Activated T-cell treated with anti-CD3 and anti-CD28 coated beads for 1 hour (primary cell): ENCODE measurements at places on chromosomes 3 and 15.

DNA sequence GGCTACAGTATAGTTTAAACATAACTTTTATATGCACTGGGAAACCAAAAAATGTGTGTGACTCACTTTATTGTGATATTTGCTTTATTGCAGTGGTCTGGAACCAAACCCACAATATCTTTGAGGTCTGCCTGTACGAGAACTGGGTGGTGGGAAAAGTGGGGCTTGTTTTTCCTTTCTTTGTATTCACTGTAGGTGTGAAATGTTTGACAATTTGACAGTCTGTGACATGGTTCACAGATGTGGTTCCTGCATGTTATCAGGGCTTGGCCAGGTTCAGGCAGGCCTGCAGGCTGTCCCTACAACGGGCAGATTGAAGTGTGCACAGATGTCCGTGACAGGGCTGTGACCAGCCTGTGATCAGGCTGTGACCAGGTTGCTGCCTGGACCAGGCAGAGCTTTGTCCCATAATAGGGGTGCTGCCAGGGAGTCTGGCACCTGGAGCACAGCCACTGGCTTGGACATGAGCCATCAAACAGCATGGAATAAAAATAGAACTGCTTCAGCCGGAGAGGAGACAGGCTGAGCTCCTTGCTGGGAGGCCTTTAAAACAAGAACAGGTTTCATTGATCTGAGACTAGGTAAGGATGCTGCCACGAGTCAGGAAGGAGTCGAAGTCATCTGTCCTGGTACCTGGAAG lies 61.0 kb downstream of the KLF13 start:
- DNase-seq = no peak

DNA sequence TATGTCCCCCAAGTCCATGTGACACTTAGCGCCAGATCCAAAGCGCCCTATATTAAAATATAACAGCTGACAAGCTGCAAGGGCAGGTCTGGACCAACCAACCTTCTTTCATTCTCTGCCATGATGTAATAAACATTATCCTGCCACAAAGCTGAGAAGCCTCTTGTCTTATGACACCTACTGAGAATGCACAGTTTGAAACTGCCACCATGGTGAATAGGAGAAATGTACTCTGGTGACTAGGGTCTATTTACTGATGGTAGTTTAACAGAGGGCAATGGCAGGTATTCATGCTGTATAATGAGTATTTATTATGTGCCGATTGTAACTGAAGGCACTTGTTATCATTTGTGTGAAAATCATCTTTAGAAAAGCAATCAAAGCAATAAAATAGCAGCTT lies 634.0 kb downstream of the OTOL1 start:
- DNase-seq = no peak

DNA sequence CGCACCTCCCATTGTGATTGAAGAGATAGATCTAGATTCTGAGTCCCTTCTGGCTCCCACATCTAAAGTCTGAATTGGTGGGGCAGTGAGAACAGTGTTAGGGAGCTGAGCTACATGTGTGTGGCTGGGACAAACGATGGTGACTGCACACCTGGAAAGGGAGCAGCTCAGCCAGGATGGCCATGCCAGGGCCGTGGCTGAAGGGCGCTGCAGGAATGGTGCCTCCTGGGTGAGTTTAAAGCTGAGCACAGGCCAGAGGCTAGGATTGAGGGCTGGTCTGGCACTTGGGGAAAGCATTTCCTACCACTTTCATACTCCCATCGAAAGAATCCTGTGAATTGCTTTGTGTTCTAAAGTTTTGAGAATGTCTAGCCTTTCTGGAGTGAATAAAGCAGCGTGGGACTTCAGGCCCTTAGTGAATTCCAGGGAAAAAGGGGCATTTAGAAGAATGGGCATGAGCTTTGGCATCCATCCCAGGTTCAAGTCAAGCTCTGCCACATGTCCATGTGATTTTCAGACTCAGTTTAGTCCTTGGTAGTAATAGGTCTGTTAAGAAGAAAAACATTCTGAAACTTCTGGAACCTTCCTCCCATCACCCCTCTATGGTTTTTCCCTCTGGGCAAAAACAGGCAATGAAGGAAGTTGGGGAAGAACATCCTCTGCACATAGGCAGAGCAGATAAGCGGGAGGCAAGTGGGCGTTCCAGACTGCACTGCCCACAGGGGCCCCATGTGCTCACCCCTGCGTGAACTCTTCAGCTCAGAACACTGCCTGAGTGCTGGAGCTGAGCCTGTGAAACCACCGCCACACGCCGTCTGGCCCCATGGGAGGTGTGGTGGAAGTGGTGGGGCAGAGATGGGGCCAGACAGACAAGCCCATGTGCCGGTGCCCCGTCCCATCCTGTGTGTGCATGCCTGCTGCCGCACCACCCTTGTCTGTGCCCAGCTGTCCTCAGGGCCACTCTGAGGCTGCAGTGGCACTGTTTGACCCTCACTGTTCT lies 12.9 kb upstream of the CPNE9 start:
- DNase-seq = no peak

DNA sequence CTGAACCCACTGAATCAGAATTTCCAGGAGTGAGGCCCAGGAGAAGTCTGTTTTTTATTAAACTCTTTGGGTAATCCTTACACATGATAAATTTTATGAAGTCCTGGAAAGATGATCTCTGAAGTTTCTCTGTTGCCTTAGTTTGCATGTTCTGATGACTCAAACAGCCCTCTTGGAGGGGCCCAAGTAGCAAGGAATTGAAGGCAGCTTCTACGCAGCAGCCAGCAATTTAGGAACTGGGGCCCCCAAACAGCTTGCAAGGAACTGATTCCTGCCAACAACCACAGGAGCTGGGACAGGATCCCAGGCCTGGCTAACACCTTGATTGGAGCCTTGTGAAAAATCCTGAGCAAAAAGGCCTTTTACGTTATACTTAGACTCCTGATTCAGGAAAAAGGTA lies 5.4 kb upstream of the ACP3 start:
- DNase-seq = no peak

GRCh38 chr15:95930659-95931375 lies 399.7 kb upstream of the NR2F2 start:
- no peak for DNase-seq

DNA sequence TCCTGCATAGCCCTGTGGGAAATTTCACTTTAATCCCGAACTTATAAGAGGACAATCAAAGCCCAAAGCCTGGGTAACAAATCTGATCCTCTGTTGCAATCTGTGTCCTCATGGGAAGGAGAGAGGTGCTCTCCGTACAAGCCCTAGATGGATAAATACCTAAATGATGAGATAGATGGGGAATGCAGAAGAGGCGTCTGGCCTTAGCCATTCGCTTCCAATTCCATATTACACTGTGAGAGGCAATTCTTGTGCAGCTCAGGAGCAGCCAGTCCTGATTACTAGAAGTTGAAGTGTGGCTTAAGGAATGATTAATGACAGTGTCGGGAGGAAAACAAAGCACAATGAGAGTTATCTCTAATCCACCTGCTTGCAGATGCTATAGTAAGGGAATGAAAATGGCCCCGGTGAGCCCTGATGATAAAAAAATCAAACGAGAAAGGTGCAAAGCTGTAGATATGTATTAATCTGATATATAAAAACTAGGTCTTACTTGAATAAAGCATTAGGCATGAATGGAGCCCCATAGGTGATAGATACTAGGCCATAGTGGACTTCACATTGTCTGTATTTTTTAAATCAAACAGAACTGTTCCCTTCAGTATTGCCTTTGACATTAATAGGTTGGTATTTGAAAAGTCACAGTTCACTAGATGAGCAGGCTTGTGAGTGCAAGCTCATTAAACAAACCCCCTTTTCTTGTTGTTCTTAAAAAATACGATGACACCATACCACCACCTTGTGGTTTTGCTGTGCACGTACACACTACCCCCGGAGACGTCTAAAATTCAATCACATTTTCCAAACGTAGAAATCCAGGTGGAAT lies 54.2 kb upstream of the TMCO5A start:
- no peak for DNase-seq

DNA sequence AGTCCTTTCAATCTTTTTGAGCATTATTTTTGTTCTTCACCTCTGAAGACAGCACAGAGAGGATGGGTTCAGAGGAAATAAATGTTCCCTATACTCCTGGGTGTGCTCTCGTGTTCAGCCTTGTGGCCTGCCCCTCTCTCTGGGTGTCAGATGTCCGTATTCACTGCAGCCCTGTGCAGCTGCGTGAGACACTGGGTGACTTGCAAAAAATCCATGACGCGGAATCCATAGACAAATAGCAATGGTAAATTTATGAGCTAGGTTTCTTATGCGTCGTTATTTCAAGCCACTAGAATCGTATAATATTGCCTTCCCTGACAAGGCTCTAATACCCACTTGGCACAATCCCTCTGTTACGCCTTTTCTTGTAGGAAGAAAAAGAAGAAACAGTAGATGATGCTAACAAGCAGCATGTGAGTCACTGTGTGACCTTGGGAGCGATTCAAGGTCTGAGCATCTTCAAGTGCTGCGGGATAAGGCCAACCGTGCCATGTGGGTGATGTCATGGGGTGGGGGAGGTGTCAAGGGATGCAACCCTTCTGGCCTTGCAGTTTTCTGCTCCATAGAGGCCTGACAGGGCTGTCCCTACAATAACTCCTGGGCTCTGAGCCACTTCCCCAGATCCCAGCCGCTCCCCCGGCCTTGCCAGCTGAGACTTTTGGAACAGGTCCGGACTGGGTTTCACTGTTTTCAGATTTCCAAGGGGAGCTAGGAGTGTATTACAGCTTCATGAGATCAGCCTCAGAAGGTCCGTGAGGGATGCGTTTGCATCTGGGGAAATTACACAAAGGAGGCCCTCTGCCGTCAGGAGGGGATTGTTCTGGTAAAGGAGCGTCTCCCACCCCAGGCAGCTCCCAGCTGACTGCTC lies 47.6 kb upstream of the POMGNT2 start:
- no peak for DNase-seq

DNA sequence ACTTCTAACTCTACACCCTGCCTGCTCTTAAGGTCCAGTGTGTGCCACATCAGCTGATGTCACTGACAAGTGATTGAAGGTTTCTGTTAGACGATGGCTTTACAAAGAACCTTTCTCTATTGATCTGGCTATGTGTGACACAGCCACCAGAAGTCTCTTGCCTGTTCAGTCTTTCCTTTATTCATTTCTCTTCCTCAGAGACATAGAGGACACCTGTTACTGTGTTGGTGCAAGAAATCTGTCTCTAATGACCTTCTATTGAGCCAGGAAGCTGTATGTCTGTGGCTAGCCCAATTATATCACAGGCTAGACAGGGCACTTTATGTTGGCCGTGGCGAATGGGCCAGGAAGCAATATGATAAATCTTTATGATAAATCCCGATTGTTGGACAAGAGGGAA lies 173.3 kb upstream of the GAP43 start:
- DNase-seq = no peak
